RWPE2 (cell line): ENCODE measurements at places on chromosomes 11 and 22.

DNA sequence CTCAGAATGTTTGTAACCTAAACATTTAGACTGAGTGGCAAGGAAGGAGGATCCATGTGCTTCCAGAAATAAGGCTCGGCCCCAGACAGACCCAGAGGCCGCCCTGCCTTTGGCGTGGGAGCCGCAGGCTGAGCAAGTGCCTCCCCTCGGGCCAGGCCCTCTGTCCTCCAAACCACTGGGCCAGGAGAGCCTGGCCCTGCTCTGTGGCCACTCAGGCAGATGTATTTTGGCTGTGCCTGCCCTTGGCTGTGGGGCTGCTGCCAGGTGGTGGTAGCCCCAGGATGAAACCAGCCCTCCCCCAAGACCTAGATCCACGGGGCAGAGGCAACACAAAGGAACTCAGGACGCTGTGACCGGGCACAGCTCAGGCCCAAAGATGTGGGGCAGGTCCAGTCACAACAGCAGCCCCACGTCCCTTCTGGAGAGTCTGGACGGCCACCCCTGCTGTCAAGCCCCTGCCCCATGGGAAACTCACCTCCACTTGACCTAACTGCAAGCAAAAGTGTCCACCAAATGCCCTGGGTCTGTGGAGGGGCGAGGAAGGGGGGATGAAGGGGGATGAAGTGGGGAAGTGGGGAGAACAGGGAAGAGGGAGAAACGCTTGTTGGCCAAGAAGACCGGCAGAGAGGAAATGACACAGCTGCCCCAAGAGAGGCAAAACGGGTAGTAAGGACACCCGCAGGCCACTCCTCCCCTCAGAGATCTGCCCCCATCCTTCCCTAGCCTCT is 24.0 kb downstream of the PISD start:
- DNase-seq: no peak

GRCh38 chr11:114136686-114137640 is 77.5 kb downstream of the ZBTB16 start:
- DNase-seq: no peak

GRCh38 chr22:24994070-24994763 is 41.7 kb downstream of the KIAA1671 start:
- DNase-seq: peak; percentile 81

- DNase-seq: no peak
Measured at GRCh38 chr11:45576461-45577215, 88.8 kb downstream of the CHST1 start.

- DNase-seq: no peak
Measured at GRCh38 chr11:131486100-131486499, 115.7 kb downstream of the NTM start.

DNA sequence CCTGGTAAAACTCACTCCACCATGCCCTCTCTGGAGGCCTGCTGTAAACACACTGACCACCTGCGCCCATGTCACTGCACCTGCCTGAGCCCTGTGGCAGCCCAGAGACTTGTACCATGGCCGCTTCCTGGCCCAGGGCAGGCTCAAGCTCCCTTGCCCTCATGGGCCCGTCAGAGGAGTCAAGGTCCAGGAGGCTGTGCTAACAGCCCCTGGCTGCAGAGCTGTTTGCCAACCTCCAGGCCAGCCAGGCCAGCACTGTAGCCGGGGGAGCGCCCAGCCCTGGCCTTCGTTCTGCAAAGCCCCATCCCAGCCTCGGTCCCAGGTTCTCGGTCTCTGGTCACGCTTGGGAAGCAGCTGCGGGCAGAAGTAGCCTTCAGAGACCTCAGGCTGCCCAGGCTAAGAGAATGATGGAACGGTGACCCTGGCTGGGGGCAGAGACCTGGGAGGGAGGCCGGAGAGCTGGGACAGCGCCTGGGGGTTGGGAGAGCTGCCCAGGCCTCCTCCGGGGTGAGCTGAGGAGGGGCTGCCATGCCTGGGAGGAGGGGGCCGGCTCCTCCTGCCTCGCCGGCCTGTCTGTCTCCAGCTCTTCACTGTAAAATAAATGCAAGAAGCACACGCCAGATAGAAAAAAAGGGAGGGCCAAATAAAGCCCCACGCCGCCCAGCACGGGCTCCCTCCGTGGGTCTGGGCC is 11.9 kb upstream of the TCF20 start:
- peak; percentile 51 for DNase-seq

DNA sequence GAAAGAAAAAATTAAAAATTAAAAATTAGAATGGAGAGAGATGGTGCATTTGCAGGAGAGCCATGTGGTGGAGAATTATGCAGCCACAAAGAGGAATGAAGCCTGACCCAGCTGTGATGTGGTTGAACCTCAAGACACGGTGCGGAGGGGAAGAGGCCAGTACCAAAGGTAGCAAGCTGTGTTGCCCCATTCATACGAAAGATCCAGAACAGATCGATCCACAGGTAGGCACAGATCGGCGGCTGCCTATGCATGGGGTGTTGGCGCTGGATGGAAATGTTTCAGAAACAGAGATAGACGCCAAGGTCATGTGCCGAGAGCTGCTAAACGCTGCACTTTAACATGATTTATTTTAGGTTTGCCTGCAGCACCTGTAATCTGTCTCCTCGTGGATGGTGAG is 992.3 kb downstream of the BRD1 start:
- DNase-seq: no peak

DNA sequence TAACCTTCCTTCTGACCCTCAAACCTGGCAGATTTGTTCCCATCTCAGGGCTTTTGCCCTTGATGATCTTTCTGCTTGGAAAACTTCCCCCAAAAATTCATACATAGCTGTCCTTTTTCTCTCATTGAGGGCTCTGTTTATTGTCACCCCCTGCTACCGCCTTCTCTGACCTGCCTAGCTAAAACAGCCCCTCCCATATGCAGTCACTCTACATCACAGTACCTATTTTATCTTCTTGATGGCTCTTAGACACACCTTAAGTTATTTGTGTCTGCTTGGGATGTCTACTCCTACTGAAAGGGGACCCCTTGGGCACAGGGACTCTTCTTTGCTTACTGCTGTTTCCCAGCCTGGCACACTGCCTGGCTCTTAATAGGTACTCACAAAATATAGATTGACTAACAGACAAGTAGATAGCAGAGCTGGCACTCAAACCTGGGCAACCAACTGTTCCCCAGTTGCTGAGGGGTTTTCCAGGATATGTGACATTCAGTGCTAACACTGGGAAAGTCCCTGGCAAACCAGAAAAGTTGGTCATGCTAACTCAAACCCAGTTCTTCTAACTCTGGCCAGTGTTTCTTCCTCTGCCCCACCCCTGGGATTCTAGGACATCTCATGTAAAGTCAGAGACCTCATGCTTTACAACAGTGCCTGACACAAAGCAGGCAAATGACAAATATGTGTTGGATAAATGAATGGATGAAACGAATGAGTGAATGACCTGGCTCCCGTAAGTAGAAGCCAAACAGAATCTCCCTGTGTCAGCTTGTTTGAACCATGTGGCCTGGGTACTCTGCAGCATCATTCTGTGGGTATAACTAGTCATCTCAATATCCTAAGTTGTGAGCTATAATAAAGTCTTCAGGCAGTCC is 19.8 kb upstream of the FJX1 start:
- DNase-seq: no peak

DNA sequence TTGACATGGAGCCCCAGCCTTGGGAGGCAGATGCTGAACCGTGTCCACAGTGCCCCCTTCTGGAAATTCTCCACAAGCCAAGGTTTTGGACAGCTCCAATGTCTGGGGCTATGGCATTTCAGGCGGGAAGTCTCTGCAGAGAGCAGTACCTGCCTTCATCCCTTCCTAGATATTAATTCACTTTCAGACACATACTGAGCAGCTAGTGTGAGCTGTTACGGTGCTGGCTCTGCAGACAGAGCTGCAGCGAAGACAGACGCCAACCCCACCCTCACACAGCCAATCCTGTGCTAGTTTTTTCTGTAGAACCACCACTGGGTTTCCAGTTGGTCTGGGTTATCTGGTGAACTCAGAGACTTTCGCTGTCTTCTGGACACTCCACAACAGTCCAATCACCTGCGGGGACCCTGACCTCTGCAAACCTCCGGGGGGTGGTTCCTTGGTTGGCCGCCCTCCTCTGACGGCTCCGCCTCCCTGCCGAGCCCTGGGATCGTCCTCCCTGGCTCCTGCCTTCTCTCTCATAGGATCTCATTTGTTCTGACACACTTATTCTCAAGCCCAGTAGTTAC is 9.1 kb downstream of the LMF2 start:
- no peak for DNase-seq

- no peak for DNase-seq
Measured at GRCh38 chr11:24903555-24903954, 406.7 kb downstream of the LUZP2 start.

DNA sequence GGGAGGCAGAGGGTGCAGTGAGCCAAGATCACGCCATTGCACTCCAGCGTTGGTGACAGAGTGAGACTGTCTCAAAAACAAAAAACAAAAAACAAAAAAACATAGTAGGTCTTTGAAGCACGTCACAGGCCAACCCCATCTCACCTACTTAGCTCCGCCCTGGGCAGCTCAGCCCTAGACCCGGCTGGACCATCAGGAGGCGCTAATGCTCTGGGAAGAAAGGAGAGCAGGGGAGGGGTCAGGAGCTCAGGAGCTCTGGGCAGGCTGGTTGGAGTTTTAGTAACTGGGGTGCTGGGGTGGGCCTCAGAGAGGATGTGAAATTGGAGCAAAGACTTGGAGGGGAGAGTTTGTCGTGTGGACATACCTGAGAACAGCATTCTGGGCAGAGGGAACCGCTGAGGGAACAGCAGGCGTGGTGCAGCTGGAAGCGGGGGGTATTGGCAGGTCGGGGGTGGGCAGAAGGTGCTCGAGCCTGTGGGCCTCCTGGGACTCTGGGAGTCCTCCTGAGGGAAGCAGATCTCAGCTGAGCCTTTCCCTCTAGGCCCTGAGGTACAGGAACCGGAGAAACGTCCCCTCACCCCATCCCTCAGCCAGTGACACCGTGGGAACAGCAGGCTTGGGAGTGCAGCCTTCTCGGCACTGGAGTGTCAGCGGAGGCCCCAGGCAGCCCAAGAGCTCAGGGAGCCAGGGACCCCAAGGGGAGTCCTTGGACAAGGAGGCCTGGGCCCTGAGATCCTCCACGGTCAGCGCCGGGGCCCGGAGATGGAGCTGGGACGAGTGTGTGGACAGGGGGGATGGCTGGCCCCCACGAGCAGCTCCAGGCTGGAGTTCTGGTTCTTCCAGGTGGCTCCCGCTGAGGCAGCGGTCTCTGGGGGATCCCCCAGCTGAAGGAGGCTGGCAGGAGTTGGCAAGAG is 2.2 kb upstream of the RPS6KA4 start:
- DNase-seq: peak; percentile 52

GRCh38 chr11:45702511-45702910 is 37.1 kb upstream of the CHST1 start:
- DNase-seq: no peak

DNA sequence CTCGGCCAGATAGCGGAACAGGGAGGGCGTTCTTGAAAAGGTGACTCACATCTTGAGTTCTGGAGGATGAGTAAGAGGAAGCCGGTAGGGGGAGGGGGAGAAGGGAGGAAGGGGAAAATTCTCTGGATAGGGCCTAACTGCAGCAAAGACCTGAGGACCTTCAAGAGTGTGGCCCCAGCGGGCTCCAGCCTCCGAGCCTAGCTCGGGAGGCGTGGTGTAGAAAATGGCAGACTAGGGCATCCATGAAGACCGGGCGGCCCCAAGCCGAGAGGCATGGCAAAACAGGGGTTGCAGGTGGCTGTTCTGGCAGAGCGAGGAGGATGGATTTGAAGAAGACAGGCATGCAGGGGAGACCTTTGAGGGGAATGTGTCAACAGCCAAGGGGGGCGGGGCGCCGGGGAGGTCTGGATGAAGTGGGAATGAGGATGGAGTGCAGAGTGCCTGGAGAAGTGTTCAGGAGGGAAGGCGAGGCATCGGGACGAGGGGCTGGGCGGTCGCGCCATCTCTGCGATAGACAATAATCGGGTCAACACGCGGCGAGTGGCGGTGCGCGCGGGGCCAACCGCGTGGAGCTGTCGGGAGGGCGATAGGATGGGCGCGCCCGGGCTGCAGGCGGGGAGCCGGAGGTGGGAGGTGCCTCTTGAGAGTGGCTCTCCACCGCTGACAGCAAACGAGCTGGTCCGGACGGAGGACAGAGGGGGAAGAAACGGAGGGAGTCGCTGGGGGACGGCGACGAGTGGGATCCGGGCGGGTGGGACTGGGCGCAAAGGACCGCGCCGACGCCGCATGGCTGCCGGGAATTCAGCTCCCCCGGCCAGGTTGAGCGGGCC is 40.0 kb upstream of the CREB3L1 start:
- peak; percentile 79 for DNase-seq

DNA sequence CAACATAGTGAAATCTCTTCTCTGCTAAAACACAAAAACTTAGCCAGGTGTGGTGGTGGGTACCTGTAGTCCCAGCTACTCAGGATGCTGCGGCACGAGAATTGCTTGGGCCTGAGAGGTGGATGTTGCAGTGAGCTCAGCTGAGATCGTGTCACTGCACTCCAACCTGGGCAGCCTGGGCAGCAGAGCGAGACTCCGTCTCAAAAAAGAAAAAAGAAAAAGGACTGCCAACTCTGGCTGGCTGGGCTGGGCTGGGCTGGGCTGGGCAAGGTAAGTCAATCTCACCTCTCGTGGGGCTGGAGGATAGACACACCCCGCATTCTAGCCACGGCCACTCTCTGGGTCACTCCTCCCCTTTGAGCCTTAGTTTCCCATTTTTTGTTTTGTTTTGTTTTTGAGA is 26.9 kb downstream of the TEF start:
- no peak for DNase-seq

- DNase-seq: no peak
Measured at GRCh38 chr11:120385110-120385509, 48.9 kb downstream of the ARHGEF12 start.

DNA sequence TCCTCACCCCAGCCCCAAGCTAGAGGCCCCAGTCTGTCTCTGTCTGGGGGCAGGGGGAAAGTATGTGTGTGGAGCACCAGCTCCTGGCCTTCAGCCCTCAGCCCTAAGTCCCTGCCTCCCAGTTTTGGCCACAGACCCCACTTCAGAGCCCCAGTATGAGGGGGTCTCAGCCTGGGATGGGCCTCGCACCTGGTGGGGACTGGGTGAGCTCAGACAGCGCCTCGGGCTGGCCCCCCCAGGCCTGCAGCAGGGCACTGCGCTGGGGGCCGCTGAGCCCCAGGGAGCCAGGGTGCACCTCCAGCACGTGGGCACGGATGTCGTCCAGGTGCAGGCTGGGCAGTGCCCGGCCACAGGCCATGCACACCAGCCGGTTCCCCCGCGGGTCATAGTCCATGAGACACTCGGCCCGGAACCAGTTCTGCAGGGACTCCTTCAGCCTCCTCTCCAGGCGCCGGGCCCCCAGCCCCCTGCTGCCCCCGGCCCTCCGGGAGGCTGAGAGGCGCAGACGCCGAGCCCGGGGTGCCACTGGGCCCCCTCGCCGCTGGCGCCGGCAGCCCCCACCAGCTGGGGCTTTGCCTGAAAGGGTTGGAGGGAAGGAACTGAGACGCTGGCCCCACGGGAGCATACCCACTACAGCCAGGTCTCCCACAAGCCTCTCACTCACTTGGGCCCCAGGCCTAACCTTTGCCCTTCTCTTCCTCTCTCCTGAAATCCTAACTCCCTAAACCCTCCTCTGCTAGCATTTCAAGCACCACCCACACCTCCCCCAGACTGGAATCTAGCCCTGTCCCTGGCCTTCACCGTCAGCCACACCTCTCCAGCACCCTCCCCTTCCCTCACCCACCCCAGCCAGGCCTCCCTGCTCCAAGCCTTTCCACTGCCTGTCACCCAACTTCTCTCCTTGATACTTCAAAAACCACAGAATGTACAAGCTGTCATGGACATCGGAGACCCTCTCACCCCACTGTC is 3.6 kb downstream of the ZFTA start:
- DNase-seq: peak; percentile 65

- DNase-seq: no peak
Measured at GRCh38 chr11:133325711-133326110, 206.6 kb downstream of the OPCML start.

GRCh38 chr11:67538823-67539505 is 15.7 kb upstream of the CABP2 start:
- no peak for DNase-seq
